ENCODE measurements at places on chromosomes 4 and X.

DNA sequence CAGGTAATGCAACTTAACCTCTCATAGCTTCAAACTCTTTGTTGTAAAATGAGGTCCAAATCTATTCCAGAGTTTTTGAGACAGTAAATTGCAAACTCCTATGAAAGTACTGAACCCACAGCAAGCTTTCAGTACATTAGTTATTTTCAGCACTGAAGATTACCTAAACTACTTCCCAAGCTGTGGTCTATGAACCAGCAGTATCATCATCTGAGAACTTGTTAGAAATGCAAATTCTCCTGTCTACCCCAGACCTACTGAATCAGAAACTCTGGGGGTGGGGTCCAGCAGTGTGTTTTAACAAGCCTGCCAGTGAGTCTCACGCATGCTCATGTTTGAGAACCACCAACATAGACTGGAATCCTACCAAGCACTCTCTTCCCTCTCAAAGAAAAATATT, 5.7 kb upstream of the CASP6 start:
- no peak for DNase-seq

DNA sequence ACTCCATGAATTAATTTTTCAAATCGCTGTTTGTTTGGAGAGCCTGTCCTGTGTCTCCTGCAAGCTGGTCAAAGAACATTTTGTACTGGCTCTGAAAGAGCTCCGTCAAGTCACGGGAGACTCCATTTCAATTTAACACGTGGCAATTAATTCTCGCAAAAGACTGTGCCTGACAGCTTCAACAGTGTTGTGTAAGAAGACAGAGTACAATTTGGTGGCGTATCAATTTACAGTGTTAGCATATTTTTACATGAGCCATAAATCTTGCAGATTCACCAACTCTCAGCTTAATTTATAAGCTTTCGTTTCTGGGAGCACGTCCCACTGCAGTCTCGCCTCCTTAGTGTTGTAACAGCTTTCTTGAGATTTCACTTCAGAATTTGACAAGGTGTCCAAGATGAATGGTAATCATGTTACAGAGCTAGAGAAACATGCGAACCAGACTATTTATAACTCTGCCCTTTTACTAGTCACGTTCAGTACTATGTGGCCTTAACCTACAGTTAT, 70.8 kb downstream of the RWDD4 start:
- peak; percentile 8 for DNase-seq

GRCh38 chr4:38529189-38530115, 134.5 kb upstream of the KLF3 start:
- no peak for DNase-seq

- no peak for DNase-seq
These were observed 224.7 kb downstream of the MID1 start for GRCh38 chrX:10395643-10396042.

DNA sequence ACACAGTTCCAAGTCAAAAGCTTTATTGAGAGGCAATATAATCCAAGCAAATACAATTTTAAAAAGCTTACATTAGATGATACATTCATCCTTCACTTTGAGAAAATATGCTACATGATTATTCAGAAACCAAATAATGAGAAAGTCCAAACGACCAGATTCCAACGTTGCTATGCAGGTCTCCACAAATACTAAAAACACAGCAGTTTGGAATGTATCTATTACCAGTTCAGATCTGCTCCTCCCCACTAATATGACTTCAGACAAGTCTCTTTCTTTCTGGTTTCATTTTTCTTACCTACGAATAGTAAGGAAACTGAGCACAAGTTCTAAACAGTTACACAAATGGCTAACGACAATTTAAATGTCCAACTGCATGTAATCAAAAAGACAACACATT, 9.5 kb downstream of the NAF1 start:
- peak; percentile 84 for DNase-seq

DNA sequence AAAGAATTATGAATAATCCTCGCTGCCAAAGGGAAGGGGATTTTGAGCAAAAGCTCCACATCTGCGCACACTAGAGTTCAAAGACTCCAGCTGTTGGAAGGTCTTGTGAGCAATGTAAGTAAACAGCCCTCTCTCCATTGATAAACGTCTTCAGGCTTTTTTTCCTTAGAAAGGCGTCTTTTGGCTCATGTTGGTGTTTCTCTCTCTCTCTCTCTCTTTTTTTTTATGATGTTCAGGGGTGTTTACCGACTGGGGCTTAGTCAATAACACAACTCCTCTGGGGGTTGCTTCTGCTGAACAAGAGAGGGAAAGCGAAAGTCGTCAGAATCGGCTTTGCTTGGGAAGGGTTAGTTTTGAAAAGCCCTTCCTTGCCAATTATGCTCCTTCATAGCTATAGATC, 53.2 kb upstream of the C1QTNF7 start:
- DNase-seq: no peak

- DNase-seq: no peak
These were observed 109.3 kb downstream of the ASB9 start for GRCh38 chrX:15160558-15161095.

GRCh38 chr4:118974758-118975157, 86.1 kb downstream of the SYNPO2 start:
- DNase-seq: peak; percentile 78

- peak; percentile 5 for DNase-seq
These were observed 25.2 kb downstream of the TIGD2 start for GRCh38 chr4:89136525-89136924.

DNA sequence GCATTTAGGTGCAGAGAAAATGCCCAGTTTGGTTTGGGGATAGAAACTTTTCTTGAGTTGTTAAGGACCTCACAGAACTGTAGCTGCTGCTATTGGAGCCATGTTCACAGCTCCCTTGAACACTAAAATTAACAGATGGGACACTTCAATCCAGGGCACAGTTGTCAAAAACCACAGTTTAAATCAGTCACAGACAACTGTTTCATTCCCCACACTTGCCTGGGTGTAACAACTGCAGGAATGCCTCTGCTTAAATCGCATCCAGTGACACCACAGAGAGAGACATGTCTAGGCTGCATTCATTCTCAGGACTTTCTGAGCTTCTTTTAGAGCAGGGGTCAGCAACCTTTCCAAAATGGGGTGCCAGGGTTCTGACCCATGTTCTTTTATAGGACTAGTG, 12.7 kb upstream of the CAPN6 start:
- no peak for DNase-seq

- DNase-seq: no peak
These were observed 46.1 kb downstream of the C4orf46 start for GRCh38 chr4:158625544-158625943.

DNA sequence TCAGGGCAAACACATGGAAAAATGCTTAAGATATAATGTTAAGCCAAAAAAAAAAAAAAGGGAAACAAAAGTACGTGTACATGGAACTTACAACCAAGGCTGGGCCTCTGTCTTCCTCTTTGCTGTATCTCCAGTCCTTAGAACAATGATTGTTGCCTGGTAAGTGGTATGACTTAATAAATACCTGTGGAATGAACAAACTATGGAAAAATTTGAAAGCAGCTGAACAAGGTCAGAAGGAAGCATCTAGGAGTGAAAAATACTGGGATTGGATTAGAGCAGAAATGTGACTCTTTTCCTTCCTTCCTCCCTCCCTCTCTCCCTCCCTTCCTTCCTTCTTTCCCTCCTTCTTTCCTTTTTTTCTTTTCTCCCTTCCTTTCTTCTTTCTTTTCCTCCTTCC, 54.2 kb upstream of the SMIM10 start:
- DNase-seq: peak; percentile 66

DNA sequence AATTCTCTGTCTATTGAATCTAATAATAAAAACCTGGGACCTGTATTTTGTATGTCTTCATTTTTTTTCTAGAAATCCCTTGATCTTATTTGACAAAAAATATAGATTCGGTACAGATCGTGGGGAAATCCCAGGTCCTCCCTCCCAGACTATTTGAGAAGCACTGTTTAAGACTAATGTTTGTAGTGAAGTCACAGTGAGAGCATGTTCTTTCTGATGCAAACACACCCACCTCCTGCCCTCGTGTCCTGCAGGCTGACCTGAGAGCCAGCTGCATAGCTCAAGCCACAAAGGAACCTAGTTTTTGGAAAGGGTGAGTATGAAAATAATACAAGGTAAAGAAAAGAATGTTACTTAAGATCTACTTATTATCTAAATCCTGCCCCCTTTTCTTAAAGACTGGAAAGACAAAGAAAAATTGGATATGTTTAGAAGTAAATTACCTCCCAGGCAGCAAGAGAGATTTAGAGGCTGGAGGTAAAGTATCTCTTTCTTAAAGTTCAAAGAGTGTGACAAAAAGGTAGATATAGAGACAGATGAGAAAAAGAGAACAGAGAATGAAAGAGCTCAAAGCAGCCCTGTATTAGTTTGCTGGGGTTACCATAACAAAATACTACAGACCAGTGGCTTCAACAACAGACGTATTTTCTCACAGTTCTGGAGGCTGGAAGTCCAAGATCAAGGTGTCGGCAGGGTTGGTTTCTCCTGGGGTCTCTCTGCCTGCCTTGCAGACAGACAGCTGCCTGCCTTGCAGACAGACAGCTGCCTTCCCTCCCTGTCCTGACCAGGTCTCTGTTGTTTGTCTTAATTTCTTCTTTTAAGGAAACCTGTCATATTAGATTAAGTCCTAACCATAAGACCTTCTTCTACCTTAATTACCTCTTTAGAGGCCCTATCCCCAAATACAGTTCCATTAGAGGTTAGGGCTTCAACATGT, 20.4 kb upstream of the DCTD start:
- no peak for DNase-seq

DNA sequence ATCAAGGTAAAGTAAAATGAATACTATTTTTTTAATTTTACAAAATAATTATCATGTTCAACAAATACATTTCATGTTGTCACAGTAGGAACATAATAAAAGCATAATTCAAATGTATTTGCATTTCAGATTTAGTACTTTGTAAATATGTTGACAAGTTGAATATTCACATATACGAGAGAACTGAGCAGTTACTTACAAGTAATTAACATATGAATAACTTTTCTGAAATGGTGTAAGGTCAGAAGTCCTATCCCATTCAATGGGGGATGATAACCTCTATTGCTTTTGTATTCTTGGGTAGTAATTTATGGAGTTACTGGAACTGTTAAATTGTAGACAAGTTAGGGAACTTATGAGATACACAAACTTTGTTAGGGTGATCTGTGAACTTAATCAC, 191.1 kb downstream of the COX7B2 start:
- DNase-seq: no peak

GRCh38 chr4:9762823-9763475, 18.5 kb upstream of the DRD5 start:
- peak; percentile 65 for DNase-seq

Data from fibroblast of skin of back (primary cell).